Activated T-cell treated with anti-CD3 and anti-CD28 coated beads, Interleukin-2, amount 50 U/mL, for 72 hours (primary cell): ENCODE measurements at places on chromosomes 1 and 21. TPM values are rescaled to one million over a fixed set of nuclear protein-coding genes. Genes with fewer than 3 reads are reported as not detected.
A peak's percentile ranks its signal among the peaks of the same experiment; 100 is the strongest.

- no peaks in the 10 kb centered on the region for H3K36me3 ChIP-seq
- DNase-seq: no peak
- H3K27me3 ChIP-seq: peaks cover 6% of the 10 kb centered on the region
Observed at GRCh38 chr1:101312147-101312546, 75.3 kb downstream of the S1PR1 start.

DNA sequence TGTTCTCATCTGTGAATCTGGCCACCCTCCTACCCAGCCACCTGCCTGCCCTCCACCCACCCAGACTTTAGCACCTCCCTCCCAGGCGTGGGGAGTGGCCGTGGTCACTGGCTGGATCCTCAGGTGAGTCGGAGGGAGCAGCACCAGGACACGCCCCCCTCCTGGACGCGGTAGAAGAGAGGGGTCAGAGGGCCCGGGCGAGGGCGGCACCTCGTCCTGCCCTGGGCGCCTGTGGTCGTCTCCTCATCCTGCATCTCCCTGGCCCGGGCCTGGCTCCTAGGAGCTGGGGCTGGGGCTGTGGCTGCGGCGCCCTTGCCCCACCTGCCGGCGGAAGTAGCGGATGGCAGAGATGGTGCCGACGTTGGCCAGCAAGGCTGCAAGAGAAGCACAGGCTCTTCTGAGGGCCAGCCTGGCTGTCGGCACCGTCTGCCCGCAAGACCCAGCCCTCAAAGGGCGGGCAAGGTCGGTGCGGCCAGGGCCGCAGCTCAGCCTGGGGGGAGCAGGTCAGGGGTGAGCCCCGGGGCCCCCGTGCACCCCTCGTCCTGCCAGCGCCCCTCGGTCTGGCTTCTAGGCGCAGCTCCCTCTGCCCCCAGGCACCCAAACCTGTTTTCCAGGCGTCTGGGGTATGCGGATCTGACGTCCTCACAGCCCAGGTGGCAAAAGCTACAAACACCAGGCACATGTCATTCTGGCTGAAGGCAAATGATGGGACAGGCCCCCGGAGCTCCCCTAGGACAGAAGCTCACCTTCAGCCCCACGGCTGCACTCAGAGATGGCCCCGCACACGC is 5.8 kb downstream of the PERM1 start:
- peak; percentile 76 for DNase-seq
- H3K36me3 ChIP-seq: no peaks in the 10 kb centered on the region
- peak overlapping the region; percentile 42 for H3K4me3 ChIP-seq

DNA sequence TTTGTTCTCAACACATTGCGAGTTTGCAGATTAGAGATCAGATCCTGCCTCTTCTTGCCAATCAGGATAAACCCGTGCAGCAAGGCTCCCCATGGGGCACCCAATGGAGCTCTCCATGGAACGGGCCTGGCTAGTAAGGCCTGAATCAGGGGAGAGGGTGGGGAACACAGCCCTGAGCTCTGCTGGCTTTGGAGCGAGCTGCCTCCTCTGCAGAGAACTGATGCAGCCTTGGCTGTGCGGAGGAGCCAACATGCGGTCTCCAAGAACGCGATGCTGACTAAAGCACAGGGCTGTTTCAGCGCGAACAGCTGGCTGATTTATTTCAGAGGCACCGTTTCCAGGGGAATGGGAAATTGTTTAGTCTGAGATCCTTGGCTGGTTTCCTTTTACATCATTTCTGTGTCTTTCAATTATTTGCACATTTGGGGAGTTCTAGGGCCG is 139.7 kb downstream of the TSEN15 start:
- H3K27me3 ChIP-seq: peaks cover 22% of the 10 kb centered on the region
- H3K27ac ChIP-seq: no peak overlapping the region
- DNase-seq: no peak
- H3K4me3 ChIP-seq: no peak overlapping the region

The FCER1A gene
- total RNA-seq: not detected

The ATAD3C gene
- 2.8 TPM for total RNA-seq
